SJSA1 (cell line): ENCODE measurements at places on chromosomes 2 and 18.

DNA sequence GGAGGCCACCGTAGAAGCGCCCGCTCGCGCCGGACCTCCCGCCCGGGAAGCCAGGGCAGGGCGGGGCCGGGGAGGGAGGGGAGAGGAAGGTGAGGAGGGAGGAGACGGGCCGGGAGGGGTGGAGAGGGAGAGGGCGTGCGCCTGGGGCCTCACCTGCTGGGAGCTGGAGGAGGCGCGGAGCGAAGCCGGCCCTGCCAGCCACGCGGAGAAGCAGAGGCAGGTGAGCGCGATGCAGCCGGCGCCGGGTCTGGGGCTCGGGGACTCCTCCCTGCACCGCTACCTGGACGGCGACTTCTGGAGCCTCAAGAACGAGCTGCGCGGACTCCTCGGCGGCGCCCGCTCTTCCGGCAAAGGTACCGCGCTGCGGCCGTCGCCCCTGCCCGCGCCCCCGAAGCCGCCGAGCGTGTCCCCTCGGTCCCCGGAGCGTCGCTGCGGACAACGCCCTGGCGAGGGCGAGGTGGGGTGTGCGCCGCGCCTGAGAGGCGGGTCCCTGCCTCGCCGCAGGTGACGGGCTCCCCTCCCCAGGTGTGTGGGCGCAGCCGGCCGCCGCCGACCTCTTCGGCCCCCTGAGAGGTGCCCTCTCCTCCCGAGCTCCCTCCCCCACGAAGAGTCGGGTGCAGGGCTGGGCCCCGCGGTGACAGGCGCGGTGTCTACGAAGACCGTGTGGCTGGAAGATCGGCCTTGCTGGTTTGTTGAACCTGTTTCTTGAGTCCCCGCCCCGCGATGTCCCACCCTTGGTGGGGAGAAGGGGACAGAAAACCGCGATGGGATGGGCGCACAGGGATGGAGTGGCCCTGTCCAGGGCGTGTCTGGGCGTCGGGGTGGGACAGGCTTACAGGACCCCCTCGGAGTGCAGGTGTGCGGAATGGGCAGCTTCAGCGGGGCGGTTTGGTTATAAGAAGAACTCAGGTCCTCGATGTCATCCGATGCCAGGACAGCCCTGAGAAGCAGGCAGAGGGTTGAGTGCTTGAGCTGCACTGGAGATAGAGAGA is at the start of gene ACOXL:
TSS of gene ACOXL (plus strand) at position 152 of the 992 bp plus-strand sequence. CDS start 35,817 bp downstream, outside the sequence.
- DNase-seq, result no peak
- H3K36me3 ChIP-seq, result no peaks in the 10 kb centered on the region
- H3K4me1 ChIP-seq, result peaks cover 31% of the 10 kb centered on the region
- H3K27ac ChIP-seq, result no peak within 1 kb of the TSS
- H3K27me3 ChIP-seq, result peaks cover 62% of the 10 kb centered on the region

DNA sequence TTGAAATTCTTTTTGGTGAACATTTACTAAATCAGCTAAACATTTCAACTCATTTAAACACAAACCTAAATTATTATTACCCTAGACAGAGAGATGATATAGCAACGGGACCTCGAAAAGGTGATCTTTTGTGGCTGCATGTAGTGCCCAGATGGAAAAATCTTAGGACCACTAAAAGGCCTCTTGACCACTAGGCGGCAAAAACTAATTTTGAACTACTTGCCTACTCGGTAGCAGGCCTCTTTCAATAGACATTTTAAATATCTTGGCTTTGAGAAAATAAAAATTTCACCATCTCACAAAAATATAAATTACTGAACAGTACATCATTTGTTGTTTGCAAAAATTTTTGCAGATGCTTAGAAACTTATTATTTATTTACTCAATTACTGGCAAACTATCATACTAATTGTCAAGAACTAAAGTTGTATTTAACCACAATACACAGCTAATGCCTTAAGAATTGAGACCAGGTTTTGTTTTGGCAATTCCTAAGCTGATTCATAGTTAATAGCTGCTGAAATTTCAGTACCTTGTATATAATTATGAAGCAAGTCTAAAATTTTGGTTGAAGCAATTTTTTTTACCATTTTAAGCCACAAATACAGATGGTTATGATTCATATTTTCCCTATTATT is 9.4 kb downstream of the COL3A1 start:
- peaks cover 47% of the 10 kb centered on the region for H3K36me3 ChIP-seq
- peak; percentile 38 for DNase-seq
- H3K27me3 ChIP-seq, result no peaks in the 10 kb centered on the region
- H3K4me1 ChIP-seq, result peaks cover 24% of the 10 kb centered on the region
- H3K27ac ChIP-seq, result no peak overlapping the region

- no peak for DNase-seq
- H3K27me3 ChIP-seq, result no peaks in the 10 kb centered on the region
- no peaks in the 10 kb centered on the region for H3K4me1 ChIP-seq
- no peak overlapping the region for H3K4me3 ChIP-seq
Measured at GRCh38 chr18:42429196-42429595, 474.2 kb downstream of the PIK3C3 start.

DNA sequence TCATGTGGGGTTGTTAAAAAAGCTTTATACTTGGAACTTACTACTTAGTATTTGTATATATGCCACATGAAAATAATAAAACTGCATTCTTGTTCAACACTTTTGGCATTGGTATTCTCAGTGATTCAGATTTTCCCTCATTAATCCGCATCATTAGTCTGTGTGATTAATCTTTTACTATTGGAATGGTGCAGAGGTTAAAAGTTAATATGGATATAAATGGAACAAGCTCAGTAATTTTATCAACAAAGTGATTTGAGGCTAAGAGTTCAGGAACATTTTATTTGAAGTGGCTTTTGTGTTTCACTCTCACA is 45.4 kb upstream of the REG3G start:
- H3K27me3 ChIP-seq, result no peaks in the 10 kb centered on the region
- no peaks in the 10 kb centered on the region for H3K4me1 ChIP-seq
- no peak overlapping the region for H3K27ac ChIP-seq
- H3K36me3 ChIP-seq, result no peaks in the 10 kb centered on the region
- DNase-seq, result no peak
- no peak overlapping the region for H3K4me3 ChIP-seq

- no peaks in the 10 kb centered on the region for H3K27me3 ChIP-seq
- DNase-seq, result peak; percentile 70
- peak overlapping the region; percentile 34 for H3K4me3 ChIP-seq
- peaks cover 39% of the 10 kb centered on the region for H3K4me1 ChIP-seq
Measured at GRCh38 chr2:213189001-213189899, 37.8 kb upstream of the IKZF2 start.
